Activated CD4-positive, alpha-beta T cell treated with anti-CD3 and anti-CD28 coated beads, Interleukin-2, Interleukin-6, amounts not matched to agents 100 ng/mL and 50 ng/mL, durations not matched to agents 16 hours and 8 hours (primary cell): ENCODE measurements at places on chromosomes 7 and 10.
A peak's percentile ranks its signal among the peaks of the same experiment; 100 is the strongest.

GRCh38 chr10:15483215-15484075 is 112.4 kb upstream of the FAM171A1 start:
- no peak for DNase-seq

DNA sequence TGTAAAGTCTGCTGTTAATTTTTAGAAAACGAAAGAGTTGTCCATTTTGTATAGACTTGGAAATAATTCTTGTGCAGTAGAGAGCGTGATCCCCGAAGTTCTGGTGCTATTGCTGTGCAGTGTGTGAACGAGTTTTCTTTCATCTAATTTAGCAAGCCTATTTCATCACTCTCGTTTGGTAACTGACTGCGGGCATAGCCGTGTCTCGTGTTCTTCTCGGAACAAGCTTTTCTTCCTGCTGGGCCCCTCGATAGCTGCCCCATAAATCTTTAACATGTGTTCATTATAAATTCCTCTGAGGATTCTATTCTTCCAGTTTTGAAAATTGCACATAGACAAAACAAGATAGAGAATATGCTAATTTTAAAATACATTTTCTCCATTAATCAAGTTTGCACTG is 622.0 kb upstream of the PFKP start:
- no peak for DNase-seq

- DNase-seq = no peak
Measured at GRCh38 chr7:83514977-83515376, 134.0 kb downstream of the SEMA3E start.

GRCh38 chr10:112261281-112261822 is 21.8 kb upstream of the TECTB start:
- DNase-seq = no peak

GRCh38 chr7:32502728-32503127 is 7.4 kb downstream of the AVL9 start:
- DNase-seq = peak; percentile 66

DNA sequence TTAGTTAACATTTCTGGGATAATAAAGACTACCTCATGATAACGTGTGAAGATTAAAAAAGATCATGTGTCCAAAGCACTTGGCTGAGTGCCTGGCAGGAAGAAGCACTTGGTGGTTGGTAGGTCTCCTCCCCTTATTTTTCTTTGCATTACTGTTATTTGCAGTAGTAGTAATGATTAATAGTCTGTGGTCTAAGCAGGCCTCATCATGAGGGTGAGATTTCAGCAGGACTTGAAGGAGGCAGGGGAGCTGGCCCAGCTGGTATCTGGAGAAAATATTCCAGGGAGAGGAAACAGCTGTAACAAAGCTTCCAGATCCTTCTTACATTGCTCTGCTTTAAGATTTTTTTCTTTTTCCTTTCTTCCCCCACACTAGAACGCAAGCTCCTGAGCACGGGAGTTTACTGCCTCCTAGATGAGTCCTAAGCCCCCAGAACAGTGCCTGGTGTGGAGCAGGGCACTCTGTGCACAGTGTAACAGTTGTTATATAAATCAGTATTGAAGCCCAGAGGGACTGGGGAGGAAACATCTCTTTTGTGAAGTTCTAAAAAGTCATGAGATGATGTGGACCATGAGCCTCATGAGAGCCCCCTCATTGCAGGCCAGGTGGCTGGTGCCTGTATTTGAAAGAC is 31.1 kb upstream of the RHEB start:
- no peak for DNase-seq

- no peak for DNase-seq
Measured at GRCh38 chr7:151062399-151063211, 3.2 kb downstream of the SLC4A2 start.

- DNase-seq = peak; percentile 39
Measured at GRCh38 chr10:122279725-122280141, 8.6 kb downstream of the BTBD16 start.

- DNase-seq = no peak
Measured at GRCh38 chr7:37018954-37019353, 294.7 kb upstream of the AOAH start.

GRCh38 chr10:118960157-118961090 is 69.1 kb upstream of the NANOS1 start:
- no peak for DNase-seq

DNA sequence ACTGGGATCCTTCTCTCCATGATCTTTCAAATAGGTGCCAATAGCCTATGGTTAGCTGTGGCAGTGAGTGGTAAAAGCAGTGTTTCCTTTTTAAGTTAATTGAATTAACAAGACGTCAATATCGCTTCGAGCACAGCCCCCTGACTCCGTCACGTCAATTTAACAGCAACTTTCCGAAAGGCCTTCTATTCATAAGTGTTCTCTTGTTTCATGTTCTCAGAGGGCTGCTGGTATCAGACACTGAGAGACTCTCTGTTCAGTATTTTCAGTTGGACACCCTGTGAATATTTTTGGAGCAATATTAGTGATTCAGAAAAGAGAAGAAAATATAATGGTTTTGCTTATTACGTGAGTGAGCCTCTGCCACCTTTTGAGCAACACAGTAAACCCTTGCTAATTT is 174.2 kb upstream of the INSYN2A start:
- DNase-seq = no peak

GRCh38 chr7:141646826-141647480 is 55.0 kb downstream of the DENND11 start:
- DNase-seq = no peak

- no peak for DNase-seq
Measured at GRCh38 chr10:61065051-61065450, 121.1 kb upstream of the RHOBTB1 start.

DNA sequence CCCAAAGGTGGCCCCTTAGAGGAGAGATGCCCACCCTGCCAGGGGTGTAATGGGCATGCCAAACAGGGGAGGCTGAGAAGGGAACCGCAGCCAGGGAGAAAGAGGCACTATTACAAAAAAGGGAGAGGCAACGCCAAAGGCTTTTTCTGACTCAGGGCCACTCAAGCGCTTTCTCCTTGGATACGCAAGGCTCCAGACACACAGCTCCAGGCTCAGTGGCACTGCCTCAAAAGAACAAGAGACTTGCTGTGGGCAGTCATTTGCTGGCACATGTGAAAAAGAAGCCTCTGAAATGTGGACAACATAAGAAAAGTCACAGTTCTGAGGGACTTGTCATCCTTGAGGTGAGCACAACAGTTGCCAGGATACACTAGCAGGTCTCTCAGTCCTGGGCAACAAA is 128.4 kb downstream of the DGKI start:
- no peak for DNase-seq

- no peak for DNase-seq
Measured at GRCh38 chr10:12628153-12628552, 278.8 kb downstream of the CAMK1D start.

DNA sequence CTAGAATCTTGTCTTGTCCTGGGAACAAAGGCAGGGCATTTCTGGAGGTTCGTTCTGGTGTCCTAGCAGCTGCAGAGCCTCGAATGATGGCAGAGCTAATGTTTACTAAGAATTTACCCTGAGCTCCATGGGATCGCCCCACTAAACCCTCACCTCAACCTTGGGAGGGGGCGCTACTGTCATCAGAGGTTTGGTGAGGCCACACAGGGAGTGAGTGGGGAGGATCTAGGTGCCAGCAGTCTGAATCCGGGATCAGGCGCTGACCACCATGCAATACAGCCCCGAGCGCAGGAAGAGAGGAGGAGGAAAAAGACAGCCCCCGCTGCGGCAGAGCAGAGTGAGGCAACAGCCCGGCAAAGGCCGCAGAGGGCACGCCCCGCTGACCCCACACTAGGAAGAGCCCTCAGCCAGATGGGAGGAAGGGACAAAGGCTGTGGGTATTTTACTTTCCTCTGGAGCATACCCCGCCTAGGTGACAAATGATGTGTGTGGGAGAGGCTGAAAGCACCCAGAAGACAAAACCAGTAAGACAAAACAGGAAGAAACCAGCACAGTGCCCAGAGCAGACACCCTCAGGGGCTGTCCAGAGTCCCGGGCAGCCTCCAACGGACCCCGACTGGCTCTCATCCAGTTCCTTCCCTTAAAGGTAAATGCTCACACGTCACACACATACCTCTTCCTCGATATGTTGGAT is 103.5 kb downstream of the FAM53B start:
- no peak for DNase-seq

- no peak for DNase-seq
Measured at GRCh38 chr10:106612381-106612780, 552.1 kb downstream of the SORCS1 start.

DNA sequence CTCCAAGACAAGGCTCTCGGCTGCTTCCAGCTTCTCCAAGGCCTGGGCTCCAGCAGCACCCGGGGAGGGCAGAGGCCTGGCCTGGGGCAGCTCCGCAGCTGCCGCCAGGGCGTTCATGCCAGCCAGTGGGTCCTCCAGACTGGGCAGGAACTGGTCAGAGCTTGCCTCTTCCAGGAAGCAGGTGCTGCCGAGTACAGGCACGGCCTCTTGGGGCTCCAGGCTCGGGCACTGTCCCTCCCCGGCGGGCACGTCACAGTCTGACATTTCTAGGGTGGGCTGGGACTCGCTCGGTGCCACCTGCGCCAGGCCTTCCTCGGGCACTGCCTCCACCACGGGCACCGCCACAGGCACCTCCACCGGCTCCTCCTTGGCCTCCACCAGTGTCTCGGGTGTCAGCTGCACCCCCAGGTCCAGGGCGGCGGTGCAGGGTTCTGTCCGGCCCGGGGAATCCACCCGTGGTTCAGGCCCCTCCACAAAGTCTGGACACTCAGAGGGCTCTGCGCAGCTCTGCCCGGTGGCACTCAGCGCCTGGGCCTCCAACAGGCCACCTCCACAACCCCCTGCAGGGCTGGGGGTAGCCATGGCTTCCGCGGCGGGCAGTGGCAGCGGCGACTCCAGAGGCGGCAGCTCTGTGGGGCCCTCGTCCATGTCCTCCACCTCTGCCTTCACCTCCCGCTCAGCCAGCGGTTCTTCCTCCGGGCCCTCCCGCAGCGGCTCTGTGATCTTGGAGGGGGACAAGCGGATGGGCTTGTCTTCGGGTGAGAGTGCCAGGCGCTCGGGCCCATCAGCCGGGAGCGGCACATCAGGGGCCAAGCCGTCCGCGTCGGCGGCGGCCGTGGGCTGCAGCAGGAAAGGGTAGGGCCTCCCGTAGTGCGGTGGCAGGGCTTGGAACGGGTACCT is 52.9 kb downstream of the TNRC18 start:
- DNase-seq = no peak

- DNase-seq = no peak
Measured at GRCh38 chr10:34255035-34255434, 560.1 kb downstream of the PARD3 start.

DNA sequence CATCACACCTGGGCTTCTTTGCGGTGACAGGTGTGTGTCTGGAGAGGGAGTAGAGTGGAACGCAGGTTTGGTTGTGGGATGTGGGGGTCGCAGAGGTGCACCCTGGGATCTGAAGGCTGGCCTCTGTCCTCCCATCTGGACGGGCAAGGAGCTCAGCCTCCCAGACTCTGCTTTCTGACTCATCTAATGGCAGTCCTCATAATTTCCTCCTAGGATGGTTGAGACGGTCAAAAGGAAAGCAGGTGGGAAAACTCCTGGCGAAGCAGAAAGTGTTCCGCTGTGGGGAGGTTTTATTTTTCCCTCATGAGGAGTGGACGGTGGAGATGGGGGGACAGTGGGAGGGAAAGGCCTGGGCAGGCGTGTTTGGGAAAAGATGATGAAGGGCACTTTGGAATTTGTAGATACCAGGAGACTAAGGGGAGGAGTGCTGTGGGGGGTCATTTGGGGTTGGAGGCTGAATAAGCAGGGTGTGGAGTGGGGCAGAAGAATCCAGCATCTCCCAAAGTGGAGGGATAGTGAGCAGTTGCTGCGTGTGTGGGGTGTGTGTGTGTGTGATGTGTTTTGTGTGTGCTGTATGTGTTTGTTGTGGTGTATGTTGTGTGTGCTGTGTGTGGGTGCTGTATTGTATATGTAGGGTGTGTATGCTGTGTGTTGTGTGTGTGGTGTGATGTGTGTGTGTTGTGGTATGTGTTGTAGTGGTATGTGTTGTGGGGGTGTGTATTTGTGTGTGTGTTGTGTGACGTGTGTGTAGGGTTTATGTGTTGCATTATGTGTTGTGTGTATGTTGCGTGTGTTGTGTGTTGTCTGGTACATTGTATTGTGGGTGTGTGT is 97.2 kb upstream of the PODXL start:
- DNase-seq = no peak

- DNase-seq = peak; percentile 41
Measured at GRCh38 chr10:23157691-23158369, 34.3 kb upstream of the PTF1A start.

DNA sequence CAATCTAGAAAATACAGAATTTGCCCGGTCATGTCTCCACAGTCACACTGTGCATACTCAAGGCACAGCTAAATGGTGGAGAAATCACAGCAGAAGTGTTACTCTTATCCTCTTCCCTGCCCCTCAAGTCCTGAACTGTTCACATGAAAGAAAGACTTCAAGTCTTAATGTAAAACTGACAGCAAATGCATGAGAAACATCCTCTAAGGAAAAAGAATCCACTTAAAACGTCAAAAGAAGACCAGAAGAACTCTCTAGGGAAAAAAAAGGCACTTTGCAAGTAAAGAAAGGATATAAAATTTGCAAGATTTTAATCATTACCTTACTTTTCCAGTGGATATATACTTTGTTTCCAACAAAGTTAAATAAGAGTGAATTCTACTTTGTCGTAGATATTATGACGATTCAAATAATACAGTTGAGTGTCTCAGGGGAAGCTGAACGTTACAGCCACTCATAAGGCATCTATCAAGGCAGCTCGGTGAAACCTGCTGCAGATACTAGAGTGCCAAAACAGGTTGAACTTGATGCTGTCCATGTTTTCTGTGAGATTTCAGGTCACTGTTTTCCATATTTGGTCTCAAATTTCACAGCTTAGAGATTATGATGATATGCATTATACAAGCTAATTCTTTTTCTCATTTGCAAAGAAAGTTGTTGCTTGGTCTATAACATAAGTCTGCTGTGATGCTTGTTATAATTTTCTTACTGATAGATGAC is 155.0 kb downstream of the CTTNBP2 start:
- DNase-seq = no peak

GRCh38 chr10:126001576-126001975 is 105.2 kb downstream of the FANK1 start:
- DNase-seq = no peak

GRCh38 chr7:20223356-20223755 is 6.2 kb upstream of the MACC1 start:
- DNase-seq = no peak

DNA sequence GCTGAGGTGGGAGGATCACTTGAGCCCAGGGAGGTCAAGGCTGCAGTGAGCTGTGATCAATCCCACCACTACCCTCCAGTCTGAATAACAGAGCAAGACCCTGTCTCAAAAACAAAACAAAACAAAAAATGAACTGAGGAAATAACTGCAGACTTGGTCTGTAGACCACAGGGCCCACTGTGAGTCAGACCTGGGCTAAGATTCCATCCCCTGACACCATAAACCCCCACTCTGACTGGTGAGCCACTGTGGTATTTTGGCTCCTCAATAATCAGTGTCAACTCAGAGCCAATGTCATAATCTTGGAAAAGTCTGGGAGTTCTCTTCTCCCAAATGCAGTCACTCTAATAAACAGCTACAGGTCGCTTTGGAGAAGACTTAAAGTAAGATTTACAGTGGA is 24.0 kb upstream of the ERCC6 start:
- no peak for DNase-seq
